GM12878 (cell line): ENCODE measurements at places on chromosomes 12 and 14.

- no peak for DNase-seq
Measured at GRCh38 chr12:124321556-124322270, 26.8 kb downstream of the RFLNA start.

- no peak for DNase-seq
Measured at GRCh38 chr14:71487941-71488340, 444.3 kb upstream of the RGS6 start.

DNA sequence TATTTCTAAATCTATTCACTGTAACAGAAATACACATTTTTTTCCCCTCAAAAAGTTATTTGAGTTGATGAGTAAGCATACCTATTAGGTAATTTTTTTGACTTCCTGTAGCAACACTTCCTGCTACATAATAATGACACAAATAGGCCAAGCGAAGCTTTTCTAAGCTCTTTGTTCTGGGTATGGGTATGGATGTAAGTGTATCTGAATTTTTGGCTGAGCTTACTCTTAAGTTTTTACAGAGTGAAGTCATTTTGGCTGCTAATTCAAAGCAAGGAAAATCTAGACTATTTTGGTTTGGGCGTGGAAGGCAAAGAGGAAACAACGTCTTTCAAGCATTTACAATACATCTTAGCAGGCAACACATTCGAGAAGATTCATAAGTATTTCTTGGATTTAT lies 1206.0 kb upstream of the FLRT2 start:
- DNase-seq, result no peak

- no peak for DNase-seq
Measured at GRCh38 chr14:36518031-36518585, 1.9 kb downstream of the NKX2-1 start.

DNA sequence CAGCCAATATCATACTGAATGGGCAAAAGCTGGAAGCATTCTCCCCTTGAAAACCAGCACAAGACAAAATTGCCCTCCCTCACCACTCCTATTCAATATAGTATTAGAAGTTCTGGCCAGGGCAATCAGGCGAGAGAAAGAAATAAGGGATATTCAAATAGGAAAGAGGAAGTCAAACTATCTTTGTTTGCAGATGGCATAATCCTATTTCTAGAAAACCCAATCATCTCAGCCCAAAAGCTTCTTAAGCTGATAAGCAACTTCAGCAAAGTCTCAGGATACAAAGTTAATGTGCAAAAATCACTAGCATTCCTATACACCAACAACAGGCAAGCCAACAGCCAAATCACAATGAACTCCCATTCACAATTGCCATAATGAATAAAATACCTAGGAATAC lies 21.0 kb upstream of the ANP32D start:
- no peak for DNase-seq

DNA sequence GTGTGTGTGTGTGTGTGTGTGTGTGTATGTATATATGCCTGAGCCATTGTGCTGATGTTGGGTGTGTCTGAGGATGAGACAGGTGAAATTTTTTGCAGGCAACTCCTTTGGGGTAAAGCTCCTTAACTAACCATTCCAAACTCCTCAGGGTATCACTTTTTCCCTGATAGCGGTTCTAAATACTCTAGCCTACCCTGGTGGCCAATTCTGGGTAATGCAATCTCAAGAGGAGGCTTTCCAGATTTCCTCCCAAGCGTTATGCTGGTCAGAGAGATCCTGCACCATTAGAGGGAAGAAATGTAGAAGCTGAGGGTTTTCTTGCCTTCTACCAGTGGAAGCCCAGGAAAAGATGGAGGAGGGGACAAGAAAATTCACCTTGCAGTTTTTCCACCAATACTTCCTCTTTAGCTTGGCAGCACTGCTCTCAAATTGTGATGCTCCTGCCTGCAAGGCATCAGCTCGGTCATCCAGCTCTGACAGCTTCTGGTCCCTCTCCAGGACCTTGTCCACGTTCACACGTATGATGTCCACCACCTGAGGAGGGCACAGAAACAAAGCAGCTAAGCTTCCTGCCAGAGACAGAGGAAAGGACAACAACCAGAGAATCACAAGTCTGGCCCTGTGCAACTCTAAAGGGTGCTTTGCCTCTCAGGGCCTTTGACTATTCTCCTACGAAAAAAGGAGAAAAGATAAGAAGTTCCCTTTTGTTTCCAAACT lies 4.9 kb downstream of the VAMP1 start:
- no peak for DNase-seq

- no peak for DNase-seq
Measured at GRCh38 chr14:40268236-40268635, 836.0 kb upstream of the FBXO33 start.

GRCh38 chr12:79514730-79515529 lies 175.8 kb downstream of the PAWR start:
- no peak for DNase-seq
